ENCODE measurements at places on chromosomes 16 and 17.

DNA sequence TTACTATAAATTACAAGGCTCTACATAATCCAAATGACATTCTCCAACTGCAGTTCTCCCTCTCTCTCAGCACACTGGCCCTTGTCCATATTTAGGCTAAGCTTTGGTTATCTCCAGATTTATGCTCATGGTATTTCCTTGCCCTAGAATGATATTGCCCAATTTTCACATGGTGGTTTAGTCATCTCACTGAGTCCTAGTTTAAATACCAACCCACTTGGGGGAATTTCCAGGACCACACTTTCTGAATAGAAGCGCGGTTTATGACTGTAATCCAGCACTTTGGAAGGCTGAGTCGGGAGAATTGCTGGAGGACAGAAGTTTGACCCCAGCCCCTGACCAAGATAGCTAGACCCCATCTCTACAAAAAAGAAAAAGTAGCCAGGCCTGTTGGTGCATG, 280.1 kb upstream of the MON1B start:
- no peak for DNase-seq

DNA sequence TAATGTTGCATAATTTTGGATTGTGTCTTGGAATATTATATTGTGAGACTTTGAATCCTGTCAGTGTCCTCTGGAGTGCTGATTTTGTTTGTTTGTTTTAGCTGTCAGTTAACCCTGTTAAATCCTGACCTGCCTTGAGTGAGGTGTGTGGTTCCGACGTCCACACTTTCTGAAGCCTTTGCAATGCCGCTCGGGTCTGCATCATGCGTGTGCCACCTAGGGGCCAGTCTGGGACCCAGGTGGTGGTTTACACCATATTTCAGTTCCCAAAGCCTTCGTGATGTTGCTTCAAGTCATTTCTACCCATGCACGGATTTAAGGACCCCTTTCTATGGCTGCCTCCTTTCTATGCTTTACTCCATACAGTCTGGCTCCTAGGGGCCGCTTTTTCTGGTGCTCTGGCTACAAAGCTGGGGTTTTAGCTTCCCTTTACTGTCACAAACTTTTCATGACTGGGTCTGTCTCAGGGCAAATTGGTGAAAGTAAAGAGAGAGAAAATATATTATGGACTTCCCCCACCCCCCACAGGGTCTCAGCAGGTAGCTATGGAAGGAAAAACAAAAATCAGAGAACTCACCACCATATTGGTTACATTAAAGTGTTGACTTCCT, 11.4 kb upstream of the OR4D1 start:
- no peak for DNase-seq

DNA sequence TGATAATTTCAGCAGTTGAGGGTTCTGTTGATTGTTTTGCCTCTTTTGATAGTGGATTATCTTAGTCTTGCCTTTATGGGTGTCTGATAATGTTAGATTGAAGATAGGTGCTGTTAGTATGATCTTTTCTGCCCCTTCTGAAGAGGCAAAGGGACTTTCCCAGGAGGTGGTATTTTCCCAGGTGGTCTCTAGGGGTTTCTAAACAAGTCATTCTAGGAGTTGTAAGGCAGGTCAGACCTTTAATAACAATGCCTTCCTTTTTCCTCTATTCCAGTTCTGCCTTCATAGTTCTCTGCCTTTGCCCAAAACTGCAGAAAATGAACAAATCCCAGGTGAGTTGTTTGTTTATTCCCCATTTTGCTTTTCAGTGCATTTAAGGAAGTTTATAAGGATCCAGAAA, 4.3 kb downstream of the ZFP1 start:
- DNase-seq, result no peak

GRCh38 chr17:80942423-80943345, 49.0 kb upstream of the CHMP6 start:
- no peak for DNase-seq

DNA sequence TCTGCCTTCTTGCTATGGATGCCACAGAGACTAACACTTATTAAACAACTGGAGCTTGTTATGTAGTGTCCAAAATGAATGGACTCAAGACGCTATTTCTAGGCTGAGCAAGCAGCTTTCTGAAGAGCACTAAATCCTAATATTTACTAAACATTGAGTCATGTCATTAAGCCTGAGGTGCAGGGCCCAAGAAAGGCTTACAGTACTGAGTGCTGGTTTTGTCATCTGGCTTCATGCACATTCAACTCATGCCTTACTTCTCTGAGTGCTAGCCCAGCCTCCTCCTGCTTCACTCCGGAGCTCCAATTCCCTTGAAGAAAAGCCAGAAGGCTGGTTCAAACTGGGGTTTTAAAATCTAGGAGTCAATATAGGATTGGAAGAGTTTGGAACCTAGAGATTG, 363.3 kb upstream of the CDH5 start:
- DNase-seq, result no peak

GRCh38 chr17:83098241-83099085, 19.1 kb downstream of the METRNL start:
- DNase-seq, result no peak

DNA sequence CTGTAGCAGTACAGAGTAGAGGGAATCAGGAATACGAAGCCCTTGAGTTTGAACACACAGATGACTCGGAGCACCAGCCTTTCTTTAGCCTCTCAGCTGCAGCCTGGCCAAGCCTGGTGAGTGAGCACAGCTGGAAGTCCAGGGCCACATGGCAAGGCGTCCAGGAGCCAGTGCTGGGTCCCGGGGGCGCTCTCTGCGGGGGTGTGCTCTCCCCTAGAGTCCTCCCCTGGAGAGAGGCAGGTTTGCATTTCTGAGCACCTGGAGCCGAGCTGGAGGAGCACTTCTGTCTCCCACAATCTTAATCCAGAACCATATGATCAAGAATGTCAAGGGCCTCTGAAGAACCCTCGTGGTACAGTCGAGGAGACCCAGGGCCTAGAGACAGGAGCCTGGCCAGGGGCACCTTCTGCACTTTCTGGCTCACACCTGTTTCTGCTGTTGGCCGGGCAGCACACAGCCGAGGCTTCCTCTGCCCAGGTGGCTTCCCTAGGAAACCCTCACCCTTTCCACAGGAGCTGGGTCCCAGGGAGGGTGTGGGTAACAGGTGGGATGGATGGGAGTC, 78.3 kb downstream of the PLD6 start:
- DNase-seq, result no peak

DNA sequence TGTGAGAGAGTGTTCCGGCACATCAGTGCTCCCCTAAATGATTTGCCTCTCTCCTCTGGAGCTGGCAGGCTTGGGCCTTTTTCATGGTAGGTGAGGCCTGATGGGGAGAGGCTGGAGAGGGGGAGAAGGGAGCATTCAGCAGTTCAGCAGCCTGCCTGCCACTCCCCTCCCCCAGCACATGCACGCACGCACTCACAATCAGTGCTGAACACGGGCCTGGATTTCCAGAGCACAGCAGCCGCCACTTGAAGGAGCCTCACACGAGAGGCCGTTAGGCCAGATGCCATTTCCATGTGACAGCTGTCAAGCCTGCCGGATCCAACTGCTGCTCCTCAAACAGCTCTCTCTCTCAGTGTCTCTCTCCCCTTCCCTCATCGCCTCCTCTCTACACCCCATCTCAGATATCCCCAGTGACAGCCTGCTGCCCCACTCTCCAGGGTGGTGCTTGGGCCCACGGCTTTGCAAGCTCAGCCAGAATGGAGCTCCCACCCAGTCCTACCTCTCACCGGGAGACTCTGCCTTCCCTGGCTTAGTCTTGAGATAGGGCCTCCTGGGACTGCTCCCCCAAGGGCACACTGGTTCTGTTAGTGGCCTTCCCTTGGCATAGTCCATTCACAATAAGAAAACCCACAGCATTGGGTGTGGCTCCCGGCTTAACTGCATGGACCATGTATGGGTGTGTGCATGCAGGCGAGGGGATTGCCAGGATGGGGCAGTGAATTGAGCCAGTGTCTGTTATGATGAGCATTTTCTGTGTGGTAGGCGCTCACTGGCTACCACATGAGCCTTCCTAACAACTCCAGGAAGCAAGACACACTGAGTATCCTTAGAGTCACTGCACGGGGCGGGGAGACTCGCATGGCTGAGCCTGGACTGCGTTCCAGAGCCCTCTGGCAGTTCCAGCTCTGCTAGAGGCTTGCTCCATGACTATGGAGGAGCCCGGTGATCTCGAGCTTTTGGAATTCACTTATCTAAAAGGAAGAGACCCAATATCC, 226.2 kb downstream of the CCDC182 start:
- DNase-seq, result no peak

GRCh38 chr17:73950593-73950914, 252.9 kb upstream of the RPL38 start:
- DNase-seq, result no peak

GRCh38 chr17:33438139-33438538, 145.0 kb upstream of the ASIC2 start:
- DNase-seq, result no peak

- no peak for DNase-seq
These were observed 20.6 kb upstream of the ARHGAP17 start for GRCh38 chr16:25035494-25036405.

GRCh38 chr16:79272141-79272577, 328.4 kb downstream of the MAF start:
- no peak for DNase-seq

- DNase-seq, result no peak
These were observed 47.9 kb downstream of the PGS1 start for GRCh38 chr17:78426293-78426879.

DNA sequence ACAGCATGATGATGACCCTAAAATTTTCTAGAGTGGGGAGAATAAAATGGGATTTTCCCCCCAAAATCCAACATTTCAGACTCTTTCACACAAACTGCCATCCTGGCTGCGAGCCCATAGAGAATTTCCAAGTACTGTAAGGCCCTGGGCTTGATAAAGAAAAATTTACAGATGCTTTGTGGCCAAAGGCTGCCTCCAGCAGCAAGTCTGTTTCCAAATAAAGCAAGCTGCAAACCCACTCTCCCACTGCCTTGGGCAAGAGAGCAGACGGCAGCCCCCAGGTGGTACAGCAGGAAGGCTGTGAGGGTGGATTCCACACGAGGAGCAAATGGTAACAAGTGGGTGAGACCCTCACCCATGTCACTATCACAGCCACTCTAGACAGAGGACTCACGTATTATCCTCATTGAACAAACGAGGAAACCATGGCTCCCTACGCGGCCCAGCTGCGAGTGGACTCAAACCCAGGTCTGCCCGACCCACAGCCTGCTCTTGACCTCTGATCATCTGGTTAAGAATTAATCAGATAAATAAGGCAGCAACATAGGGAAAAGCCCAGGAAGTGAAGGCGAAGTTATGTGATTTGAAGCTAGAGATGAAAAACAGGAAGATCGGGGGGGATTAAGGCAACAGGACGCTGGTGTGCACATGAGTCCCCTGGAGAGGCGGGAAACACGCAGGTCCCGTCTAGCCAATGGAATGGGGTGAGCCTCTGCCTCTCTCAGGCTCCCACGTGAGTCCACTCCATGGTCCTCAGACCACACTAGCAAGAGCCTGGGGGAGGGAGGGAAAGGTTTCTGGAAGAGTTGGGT, 37.4 kb downstream of the AXIN2 start:
- DNase-seq, result no peak

- no peak for DNase-seq
These were observed 9.3 kb downstream of the IL4R start for GRCh38 chr16:27322858-27323780.

DNA sequence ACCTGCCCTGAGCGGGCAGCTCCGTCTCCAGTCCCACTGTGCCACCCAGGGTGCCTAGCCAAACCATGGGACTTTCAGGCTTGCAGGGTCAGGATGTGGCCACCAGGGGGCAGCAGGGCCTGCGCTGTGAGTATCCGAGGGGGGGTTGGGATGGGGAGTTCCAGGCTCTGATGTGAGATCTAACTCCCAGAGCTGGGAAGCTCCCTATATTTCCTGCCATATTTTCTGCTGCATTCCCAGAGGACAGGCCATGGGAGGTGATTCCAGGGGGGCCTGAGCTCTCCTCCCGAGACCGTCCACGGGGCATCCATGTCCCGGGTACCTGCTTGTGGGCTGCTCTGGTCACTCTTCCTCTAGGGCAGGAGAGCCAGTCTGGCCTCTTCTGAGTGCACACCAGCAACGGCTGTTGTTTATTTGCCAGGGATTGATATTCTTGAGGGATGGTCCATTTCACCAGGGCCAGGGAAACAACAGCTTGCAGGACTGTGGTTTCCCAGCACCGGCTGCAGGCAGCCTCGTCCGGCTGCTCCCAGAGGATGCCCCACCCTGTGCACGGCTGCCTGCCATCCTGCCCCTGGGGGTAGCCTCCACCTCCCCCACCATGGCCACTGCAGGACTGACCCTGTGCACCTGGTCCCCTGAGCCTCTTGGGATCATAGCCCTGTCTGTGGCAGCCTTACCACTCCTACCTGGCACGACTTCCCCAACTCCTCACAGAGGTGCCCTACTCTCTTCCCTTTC, 1.2 kb downstream of the GPR142 start:
- peak; percentile 44 for DNase-seq

GRCh38 chr16:74210245-74210644, 86.4 kb upstream of the PSMD7 start:
- DNase-seq, result no peak

All from GDM1 (cell line).